ENCODE measurements at places on chromosomes 4 and X.

- DNase-seq = no peak
These were observed 24.7 kb upstream of the IL13RA1 start for GRCh38 chrX:118702741-118703140.

DNA sequence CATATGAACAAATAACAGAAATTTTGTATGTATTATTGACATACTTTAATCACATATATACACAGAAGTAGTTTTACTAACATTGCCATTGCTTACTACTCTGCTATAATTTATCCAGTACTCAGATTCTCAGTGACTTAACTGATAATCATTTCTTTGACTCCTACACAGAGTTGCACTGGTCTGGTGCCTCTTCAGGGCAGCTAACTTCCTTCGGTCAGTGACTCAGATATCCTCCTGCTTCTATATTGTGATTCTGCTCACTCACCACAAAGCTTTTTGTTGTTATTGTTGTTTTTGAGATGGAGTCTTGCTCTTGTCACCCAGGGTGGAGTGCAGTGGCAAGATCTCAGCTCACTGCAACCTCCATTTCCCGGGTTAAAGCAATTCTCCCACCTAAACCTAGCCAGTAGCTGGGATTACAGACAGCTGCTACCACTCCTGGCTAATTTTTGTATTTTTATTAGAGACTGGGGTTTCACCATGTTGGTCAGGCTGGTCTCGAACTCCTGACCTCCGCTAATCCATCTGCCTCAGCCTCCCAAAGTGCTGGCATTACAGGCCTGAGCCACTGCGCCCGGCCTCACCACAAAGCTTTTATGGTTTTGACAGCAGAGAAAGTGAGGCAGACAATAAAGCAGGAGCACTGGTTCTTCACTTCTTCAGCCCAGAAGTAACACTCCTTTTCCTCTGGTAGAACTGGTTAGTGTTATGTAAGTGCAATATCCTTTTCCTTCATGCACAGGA is 499.3 kb downstream of the EPHA5 start:
- DNase-seq = peak; percentile 11

GRCh38 chr4:107069049-107069448 is 32.9 kb upstream of the DKK2 start:
- DNase-seq = peak; percentile 19

DNA sequence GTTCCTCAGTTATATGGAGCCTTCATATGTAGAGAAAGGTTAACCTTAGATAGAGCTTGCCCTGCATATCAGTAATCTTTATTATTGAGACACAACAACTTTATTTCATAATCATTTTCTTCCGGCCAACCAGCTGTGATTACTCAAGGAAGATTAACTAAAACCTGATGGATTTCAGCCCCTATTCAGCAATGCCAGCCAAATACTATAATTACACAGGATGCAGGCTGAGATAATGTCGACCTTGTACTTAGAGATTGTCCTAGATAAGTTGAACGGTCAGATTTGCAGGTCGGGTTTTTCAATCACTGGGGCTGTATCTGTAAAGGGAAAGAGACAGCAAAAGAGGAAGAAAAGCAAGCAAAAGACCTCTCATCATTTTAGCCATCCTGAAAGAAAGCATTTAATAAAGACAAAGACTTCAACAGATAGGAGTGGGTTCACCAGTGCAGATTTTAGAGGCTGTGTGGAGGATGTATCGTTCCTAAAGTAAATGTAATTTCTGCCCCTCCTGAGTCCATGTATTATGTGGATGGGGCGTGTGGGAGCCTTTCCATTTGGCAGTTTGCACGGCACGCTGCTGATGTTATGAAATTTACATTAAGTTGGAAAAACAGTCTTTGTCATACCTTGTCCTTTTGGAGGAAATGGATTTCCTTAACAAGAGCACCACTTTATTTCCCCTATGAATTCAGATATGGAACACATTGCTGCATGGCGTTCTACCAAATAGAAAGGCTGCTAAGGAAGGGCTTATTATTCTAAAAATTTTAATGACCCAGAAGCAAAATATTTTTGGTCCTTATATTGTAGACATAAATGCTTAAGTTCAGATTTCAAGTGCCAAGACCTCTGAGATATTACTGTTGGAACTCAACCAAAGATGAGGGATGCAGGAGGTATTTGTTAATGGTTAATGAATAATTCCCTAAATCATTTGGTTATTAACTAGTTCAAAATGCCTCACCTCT is 496.7 kb downstream of the SPRY1 start:
- no peak for DNase-seq

GRCh38 chr4:61933527-61933926 is 733.4 kb downstream of the ADGRL3 start:
- no peak for DNase-seq

- DNase-seq = peak; percentile 30
These were observed 1.2 kb downstream of the CTSO start for GRCh38 chr4:155952501-155952901.

- DNase-seq = no peak
These were observed 16.0 kb downstream of the CRLF2 start for GRCh38 chrX:1196436-1196835.

GRCh38 chr4:163758032-163758431 is 263.5 kb downstream of the TMA16 start:
- DNase-seq = no peak

- peak; percentile 80 for DNase-seq
These were observed 39.5 kb downstream of the NSD2 start for GRCh38 chr4:1910643-1911042.
